ENCODE measurements at places on chromosomes 12 and 14. TPM values are rescaled to one million over a fixed set of nuclear protein-coding genes. Genes with fewer than 3 reads are reported as not detected.

IL23A gene
- 40.0 TPM for total RNA-seq

PTPRR gene
- total RNA-seq, result not detected

TAS2R30 gene
- total RNA-seq, result 4.5 TPM

CLECL1 gene
- total RNA-seq, result 9.1 TPM

PRR4 gene
- total RNA-seq, result 3.6 TPM

GRCh38 chr14:73724696-73725095, 10.5 kb upstream of the PNMA1 start:
- H3K4me3 ChIP-seq, result no peak overlapping the region
- no peak for DNase-seq
- peaks cover 19% of the 10 kb centered on the region for H3K4me1 ChIP-seq
- H3K27me3 ChIP-seq, result no peaks in the 10 kb centered on the region
- H3K36me3 ChIP-seq, result peaks cover 55% of the 10 kb centered on the region

GRCh38 chr12:8852119-8852518, 29.7 kb downstream of the A2ML1 start:
- no peak overlapping the region for H3K27ac ChIP-seq
- no peak for DNase-seq
- no peak overlapping the region for H3K4me3 ChIP-seq
- no peaks in the 10 kb centered on the region for H3K36me3 ChIP-seq
- peaks cover 10% of the 10 kb centered on the region for H3K27me3 ChIP-seq

GRCh38 chr12:66697404-66697803, 18.5 kb upstream of the GRIP1 start:
- DNase-seq, result no peak
- peaks cover 23% of the 10 kb centered on the region for H3K27me3 ChIP-seq
- H3K36me3 ChIP-seq, result no peaks in the 10 kb centered on the region
- H3K4me3 ChIP-seq, result no peak overlapping the region

GRCh38 chr14:32980902-32981501, 42.3 kb downstream of the NPAS3 start:
- DNase-seq, result no peak
- no peak overlapping the region for H3K27ac ChIP-seq
- H3K4me3 ChIP-seq, result no peak overlapping the region

DNA sequence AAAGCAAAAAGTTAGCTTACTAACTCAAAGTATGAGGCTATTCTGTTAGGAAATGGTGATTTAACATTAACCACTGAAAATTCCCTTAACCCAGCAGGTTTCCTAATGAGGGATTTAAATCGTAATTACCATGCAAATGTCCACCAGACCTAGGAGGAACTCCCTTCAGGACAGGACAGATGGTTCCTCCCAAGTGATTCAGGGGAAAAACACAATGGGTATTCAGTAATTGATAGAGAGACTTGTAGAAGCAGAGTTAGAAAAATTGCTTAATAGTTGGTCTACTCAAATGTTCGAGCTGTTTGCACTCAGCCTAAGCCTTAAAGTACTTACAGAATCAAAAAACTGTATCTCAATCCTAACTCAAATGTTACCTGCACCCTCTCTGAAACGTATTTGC, 21.6 kb downstream of the RERGL start:
- H3K27me3 ChIP-seq, result no peaks in the 10 kb centered on the region
- DNase-seq, result no peak
- no peaks in the 10 kb centered on the region for H3K36me3 ChIP-seq
- H3K4me1 ChIP-seq, result no peaks in the 10 kb centered on the region
- no peak overlapping the region for H3K4me3 ChIP-seq

GRCh38 chr12:44875417-44875953, 630 bp downstream of the NELL2 start:
- H3K36me3 ChIP-seq, result peaks cover 4% of the 10 kb centered on the region
- peaks cover 39% of the 10 kb centered on the region for H3K4me1 ChIP-seq
- H3K27me3 ChIP-seq, result peaks cover 23% of the 10 kb centered on the region
- H3K4me3 ChIP-seq, result peak overlapping the region; percentile 96
- peak overlapping the region; percentile 78 for H3K27ac ChIP-seq
- DNase-seq, result no peak

- H3K27ac ChIP-seq, result no peak overlapping the region
- DNase-seq, result no peak
- no peaks in the 10 kb centered on the region for H3K27me3 ChIP-seq
- no peak overlapping the region for H3K4me3 ChIP-seq
- H3K4me1 ChIP-seq, result no peaks in the 10 kb centered on the region
Measured at GRCh38 chr14:93146119-93146518, 30.4 kb upstream of the ITPK1 start.

DNA sequence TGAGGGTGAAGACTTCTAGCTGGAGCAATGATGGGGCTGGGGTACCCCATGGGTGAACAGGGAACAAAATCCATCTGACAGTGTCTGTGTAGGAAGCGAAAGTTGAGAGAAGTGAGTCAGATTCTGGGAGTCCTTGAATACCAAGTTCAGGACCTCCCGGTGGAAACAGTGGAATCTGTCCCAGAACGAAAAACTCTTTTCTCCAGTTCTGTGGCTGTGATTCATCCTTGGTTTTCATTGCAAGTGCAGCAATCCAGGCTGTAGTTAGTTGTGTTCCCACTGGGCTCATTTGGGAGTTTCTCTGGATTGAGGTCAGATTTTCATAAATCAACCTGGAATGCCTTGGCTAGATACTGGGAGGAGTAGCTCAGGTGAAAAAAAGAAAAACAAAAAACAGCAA, 120.7 kb downstream of the C12orf75 start:
- no peak for DNase-seq
- H3K36me3 ChIP-seq, result no peaks in the 10 kb centered on the region
- no peaks in the 10 kb centered on the region for H3K4me1 ChIP-seq

- H3K27me3 ChIP-seq, result peaks cover 25% of the 10 kb centered on the region
- H3K4me3 ChIP-seq, result peak within 1 kb of the TSS; percentile 70
- H3K4me1 ChIP-seq, result no peaks in the 10 kb centered on the region
Measured at GRCh38 chr14:100159094-100159864, at the start of gene DEGS2. DEGS2 (minus strand) TSS chr14:100159645; CDS start chr14:100159587, 58 bp downstream.

DNA sequence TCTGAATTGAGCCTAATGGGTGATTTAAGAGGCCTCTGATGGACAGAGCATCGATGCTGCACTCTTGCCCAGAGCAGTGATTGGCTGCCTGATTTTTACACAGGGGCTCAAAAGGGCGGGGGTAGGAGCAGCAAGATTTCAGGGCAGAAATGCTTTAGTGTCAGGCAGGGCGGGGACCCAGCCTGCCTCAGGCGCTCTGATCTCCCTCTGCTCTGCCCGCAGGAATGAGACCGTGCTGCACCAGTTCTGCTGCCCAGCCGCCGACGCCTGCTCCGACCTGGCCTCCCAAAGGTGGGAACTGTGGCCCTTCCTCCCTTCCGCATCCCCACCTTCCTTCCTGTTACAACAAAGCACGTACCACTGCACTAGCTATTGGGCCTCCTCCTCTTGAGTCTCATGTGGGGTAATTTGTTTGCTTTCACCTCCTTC, 32.4 kb downstream of the IQSEC3 start:
- no peak overlapping the region for H3K4me3 ChIP-seq
- peaks cover 9% of the 10 kb centered on the region for H3K27me3 ChIP-seq
- no peak for DNase-seq
- no peaks in the 10 kb centered on the region for H3K4me1 ChIP-seq

- H3K4me3 ChIP-seq, result no peak overlapping the region
- peaks cover 12% of the 10 kb centered on the region for H3K36me3 ChIP-seq
- no peaks in the 10 kb centered on the region for H3K27me3 ChIP-seq
Measured at GRCh38 chr14:63896278-63896720, 43.5 kb downstream of the SYNE2 start.

GRCh38 chr12:65015850-65016249, 105.3 kb downstream of the WIF1 start:
- no peak overlapping the region for H3K27ac ChIP-seq
- no peaks in the 10 kb centered on the region for H3K4me1 ChIP-seq
- H3K27me3 ChIP-seq, result peaks cover 3% of the 10 kb centered on the region
- no peak overlapping the region for H3K4me3 ChIP-seq

- no peaks in the 10 kb centered on the region for H3K27me3 ChIP-seq
- DNase-seq, result no peak
- no peak overlapping the region for H3K27ac ChIP-seq
- H3K4me1 ChIP-seq, result no peaks in the 10 kb centered on the region
- H3K36me3 ChIP-seq, result no peaks in the 10 kb centered on the region
- H3K4me3 ChIP-seq, result no peak overlapping the region
Measured at GRCh38 chr12:87155621-87156020, 873.6 kb downstream of the C12orf50 start.

DNA sequence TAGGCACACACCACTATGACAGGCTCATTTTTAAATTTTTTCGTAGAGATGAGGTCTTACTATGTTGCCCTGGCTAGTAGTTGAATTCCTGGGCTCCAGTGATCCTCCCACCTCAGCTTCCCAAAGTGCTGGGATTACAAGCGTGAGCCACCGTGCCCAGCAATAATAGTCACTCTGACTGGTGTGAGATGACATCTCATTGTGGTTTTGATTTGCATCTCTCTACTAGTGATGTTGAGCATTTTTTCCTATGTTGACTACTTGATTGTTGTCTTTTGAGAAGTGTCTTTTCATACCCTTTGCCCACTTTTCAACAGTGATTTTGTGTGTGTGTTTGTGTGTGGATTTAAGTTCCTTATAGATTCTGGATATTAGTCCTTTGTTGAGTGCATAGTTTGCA, 26.3 kb downstream of the ATP2A2 start:
- peaks cover 29% of the 10 kb centered on the region for H3K36me3 ChIP-seq
- no peaks in the 10 kb centered on the region for H3K27me3 ChIP-seq
- no peak for DNase-seq
- H3K4me3 ChIP-seq, result no peak overlapping the region
- H3K4me1 ChIP-seq, result peaks cover 39% of the 10 kb centered on the region

GRCh38 chr14:74518221-74518620, 24.7 kb downstream of the ISCA2 start:
- H3K36me3 ChIP-seq, result no peaks in the 10 kb centered on the region
- DNase-seq, result no peak
- no peaks in the 10 kb centered on the region for H3K4me1 ChIP-seq
- H3K4me3 ChIP-seq, result no peak overlapping the region

DNA sequence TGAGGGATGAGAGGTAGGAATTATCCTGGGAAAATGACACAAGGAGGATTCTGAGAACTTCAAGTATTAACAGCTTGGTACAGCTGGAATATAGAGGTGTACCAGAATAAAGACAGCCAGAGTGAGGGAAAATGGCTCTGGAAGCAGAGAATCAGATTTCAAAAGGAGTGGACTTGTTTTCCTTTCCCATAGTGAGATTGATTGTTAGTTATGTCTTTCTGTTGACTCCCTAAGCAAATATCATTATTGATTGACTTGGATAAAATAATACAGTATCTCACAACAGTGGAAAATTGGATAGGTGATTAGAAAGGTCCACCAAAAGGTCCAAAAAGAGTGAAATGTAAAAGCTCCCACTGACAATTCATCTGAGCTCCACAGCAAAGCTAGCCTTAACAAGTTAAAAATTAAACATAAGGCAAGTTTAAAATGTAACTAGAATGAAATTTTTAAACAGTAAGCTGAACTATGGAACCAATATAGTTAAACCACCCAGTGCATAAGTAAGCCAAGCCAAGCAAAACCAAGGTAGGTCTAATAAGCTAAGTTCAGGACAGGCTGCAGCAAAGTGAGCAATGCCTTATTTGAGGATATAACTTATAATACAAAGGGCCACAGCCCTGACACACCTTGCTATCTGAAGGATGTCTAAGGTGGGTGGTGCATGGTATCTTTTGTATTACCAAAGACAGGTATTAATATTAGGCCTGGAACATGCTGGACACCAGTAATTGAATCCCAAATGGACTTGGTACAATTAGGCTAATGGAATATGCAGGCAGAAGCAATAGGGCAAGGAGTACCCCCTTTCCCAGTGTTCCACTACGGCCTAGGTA, 21.8 kb downstream of the ENTPD5 start:
- no peak for DNase-seq
- no peak overlapping the region for H3K4me3 ChIP-seq
- peaks cover 1% of the 10 kb centered on the region for H3K36me3 ChIP-seq
- no peaks in the 10 kb centered on the region for H3K4me1 ChIP-seq
- no peaks in the 10 kb centered on the region for H3K27me3 ChIP-seq

GRCh38 chr12:89665556-89665955, 43.1 kb downstream of the ATP2B1 start:
- DNase-seq, result no peak
- peaks cover 33% of the 10 kb centered on the region for H3K4me1 ChIP-seq
- H3K36me3 ChIP-seq, result peaks cover 13% of the 10 kb centered on the region
- H3K4me3 ChIP-seq, result no peak overlapping the region

GRCh38 chr14:74905595-74906142, 17.4 kb downstream of the RPS6KL1 start:
- peak overlapping the region; percentile 40 for H3K27ac ChIP-seq
- peaks cover 19% of the 10 kb centered on the region for H3K36me3 ChIP-seq
- peak; percentile 61 for DNase-seq
- no peaks in the 10 kb centered on the region for H3K27me3 ChIP-seq
- H3K4me3 ChIP-seq, result no peak overlapping the region

DNA sequence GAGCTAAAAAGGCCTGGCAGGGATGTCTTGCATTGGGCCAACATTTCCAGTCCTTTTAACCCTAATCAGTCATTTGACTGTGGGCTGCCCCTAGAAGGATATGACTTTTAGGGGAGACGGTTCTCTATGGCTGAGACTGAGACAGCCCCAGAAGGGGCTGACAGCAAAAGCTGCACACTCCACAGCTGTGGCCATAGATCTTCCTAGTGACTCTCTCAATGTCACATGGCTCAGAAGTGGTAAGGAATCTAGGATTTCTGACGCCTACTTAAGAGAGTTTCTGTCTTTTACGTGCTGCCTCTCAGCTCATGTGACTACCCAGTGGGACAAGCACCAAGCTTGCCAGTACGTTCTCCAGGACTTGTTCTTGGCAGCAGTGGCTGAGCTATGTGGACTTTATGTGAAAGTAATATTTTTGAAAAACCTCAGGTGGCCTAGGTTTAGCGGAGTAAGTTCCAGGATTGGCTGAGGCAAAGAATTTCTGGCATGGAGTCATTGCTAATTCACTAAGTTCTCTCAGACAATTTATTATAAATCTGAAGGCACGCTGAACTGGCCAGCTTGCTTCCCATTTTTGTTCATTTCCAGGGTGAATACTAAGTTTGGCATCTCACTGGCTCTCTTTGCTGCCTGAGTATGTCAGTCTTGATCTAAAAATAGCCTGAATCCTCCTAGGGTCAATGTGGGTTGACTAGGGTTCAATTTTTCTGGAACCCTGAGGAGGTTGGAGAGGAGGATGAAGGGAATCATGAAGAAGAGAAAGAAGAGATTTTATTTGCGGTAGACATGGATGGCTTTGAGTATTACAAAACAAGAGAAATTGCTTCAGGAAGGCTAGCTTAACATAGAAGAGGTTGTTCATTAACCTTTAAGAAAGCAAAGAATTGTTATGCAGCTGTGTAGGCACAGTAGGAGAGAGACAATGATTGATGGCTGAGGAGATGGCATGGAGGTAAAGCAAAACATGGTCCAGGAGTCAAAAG, 271.8 kb downstream of the AEBP2 start:
- H3K4me3 ChIP-seq, result no peak overlapping the region
- no peak for DNase-seq
- H3K27ac ChIP-seq, result no peak overlapping the region
- no peaks in the 10 kb centered on the region for H3K4me1 ChIP-seq
- H3K27me3 ChIP-seq, result no peaks in the 10 kb centered on the region
- no peaks in the 10 kb centered on the region for H3K36me3 ChIP-seq

GRCh38 chr14:28608851-28609828, 157.4 kb upstream of the FOXG1 start:
- no peaks in the 10 kb centered on the region for H3K36me3 ChIP-seq
- H3K4me3 ChIP-seq, result no peak overlapping the region
- H3K27ac ChIP-seq, result no peak overlapping the region
- no peak for DNase-seq

Measured in activated T-helper 1 cell treated with anti-CD3 and anti-CD28 coated beads, Interleukin-12 subunit alpha, Interleukin-12 subunit beta, Interleukin-2, Interleukin-4 antibody, amounts not matched to agents 30 ng/mL and 10 ng/mL and 1 ng/mL, durations not matched to agents 14 hours and 24 hours and 36 hours (primary cell).